Stimulated activated CD8-positive, alpha-beta memory T cell treated with anti-CD3 and anti-CD28 coated beads, Interleukin-15, amount 100 ng/mL, for 48 hours (primary cell): ENCODE measurements at places on chromosomes 5 and 9.
A peak's percentile ranks its signal among the peaks of the same experiment; 100 is the strongest.

DNA sequence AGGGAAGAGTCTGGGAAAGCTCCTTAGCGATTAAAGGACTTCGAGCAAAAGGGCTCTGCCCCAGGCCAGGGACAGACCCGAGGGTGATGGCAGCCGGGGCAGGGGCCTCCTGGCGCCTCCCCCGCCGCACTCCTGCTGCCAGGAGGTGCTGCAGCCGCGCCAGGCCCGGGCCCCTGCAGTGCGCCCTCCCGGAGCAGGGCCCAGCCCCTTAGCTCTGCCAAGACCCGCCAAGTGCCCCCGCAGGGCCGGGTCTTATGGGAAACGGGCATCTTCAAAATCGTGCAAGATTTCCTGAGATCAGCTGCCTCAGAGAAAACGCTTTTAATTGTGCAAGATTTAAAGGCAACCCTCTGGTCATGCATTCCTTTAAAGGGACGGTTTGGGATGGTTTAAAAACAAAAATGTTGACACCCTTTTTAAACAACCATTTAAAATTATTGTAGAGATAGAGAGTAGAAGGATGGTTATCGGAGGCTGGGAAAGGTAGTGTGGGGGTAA, 52.4 kb downstream of the CDC14B start:
- DNase-seq = no peak

GRCh38 chr5:40429258-40430100, 250.2 kb upstream of the PTGER4 start:
- no peak for DNase-seq

DNA sequence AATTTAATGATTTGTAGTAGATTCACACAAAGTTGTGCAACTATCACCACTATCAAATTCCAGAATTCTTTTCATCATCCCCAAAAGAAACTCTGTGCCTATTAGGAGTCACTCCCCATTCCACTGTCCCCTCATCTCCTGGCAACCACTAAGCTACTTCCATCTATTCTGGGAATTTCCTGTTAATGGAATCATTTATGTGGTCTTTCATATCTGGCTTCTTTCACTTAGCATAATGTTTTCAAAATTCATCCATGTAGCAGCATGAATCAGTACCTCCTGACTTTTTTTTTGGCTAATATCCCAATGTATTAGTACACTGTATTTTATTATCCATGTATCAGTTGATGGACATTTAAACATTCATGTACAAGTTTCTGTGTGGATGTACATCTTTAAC, 157.6 kb downstream of the TTC39B start:
- no peak for DNase-seq

- no peak for DNase-seq
Observed at GRCh38 chr9:133140174-133140505, 19.1 kb upstream of the RALGDS start.

DNA sequence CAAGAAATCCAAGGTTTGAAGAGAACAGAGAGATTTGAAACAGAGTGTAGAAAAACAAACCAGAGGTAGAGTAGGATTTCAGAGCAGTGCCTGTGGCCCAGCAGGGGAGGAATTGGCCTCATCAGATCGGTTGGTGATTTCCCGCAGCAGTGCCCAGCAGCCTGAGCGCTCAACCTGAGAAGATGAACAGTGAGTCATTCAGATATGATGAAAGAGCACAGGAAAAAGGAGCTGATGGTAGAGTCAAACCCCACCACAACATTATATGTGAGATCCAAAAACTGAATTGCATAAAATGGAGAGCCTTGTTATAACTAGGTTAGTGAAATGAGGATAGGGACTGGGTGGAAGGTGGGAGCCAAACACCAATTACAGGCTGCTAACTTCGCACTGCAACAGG, 248.9 kb downstream of the PIK3R1 start:
- DNase-seq = peak; percentile 52

DNA sequence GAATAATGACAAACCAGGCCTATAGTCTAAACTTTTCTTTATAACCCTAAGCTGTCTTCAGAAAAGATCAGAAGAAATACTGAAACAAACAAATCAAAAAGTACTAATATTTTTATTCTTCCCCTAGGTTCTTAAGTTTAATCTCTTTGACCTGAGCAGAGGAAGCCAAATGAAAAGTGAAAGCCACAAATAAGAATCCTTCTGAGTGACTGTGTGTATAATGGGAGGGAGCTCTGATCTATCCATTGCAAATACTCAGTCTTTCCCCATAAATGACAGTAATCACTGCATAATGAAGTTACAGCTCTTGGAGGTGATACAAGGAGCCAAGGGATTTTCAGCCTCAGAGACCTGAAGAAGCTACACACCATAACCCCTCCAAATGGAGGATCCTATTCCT, 126.9 kb upstream of the ATP10B start:
- no peak for DNase-seq

GRCh38 chr5:146745931-146746577, 132.5 kb downstream of the PPP2R2B start:
- no peak for DNase-seq

DNA sequence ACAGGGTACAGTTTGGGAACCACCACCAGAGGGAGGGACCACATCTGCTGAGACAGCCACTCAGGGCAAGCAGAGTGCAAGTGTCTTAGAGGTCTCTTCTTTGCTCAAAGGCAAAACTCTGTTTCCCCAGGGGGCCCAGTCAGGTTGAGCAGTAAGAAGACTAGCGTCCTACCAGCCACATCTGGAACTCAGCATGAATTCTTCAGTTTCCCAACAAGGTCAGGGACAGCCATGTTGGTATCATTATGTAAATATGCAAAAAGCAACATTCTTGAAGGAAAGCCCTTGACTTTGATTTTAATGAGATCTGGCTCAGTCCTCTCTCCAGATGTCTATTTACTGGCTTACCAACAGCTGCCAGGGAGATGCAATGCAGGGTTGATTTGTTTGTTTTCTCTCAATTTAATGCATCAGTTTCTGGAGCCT, 46.7 kb downstream of the TGFBI start:
- no peak for DNase-seq

DNA sequence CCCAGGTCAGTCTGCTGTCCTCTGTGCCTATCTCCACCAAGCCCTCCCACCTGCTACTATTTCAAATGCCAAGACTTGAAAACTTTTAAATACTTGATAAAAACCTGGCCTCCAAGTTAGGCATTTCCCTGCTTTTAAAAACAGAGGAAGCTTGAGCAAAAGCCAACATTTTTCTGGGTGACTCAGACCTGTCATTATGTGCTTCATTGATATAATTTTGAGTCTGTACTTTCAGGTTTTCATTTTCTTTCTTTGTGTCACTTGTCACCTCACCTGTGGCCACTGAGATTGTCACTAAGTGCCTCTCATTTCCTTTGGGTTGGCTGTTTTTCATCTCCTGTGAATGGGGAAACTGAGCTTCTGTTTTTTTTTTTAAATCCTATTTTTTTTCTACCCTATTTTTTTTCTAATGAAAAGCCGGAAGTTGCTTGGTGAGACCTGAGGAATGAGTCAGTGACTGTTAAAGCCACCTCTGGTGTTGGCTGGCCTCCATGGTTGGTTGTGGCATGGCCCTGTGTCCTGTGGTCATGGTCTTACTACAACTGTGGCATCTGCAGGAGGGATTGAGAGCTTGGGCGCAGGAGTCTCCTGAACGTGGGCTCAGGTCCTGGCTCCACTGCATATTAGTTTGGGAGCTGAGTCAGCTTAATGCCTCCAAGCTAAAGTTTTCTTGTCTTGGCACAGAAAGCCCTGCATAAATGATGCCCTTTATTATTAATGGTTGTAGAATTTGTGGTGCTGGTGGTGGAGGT, 56.7 kb downstream of the ARHGAP26 start:
- peak; percentile 28 for DNase-seq

DNA sequence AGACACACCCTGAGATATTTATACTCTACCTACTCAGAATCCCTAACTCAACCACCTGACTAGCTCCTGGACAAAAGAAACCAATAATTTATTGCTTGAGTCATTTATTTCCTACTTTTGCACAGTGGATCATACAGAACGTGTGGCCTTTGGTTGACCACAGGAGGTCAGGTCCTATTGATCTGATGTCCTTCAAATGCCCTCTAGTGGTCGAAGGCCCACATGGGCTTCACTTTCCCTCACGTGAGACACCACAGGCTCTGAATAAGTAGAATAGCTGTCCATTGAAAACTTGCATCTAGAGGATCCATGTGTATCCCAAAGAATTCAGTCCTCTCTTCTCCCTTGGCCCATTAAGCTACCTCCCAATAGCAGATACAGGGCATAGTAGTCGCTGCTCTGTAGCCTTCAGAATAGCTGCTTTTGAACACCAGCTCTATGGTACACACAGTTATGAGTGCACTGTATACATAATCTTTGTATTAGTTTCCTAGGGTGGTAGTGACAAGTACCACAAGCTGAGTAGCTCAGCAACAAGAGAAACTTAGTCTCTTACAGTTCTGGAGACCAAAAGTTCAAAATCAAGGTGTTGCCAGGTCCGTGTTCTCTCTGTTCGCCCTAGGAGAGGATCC, 177.6 kb upstream of the SMARCA2 start:
- no peak for DNase-seq

- no peak for DNase-seq
Observed at GRCh38 chr9:71814815-71815214, 46.5 kb upstream of the CEMIP2 start.

- no peak for DNase-seq
Observed at GRCh38 chr5:130520211-130520610, 615.9 kb downstream of the CHSY3 start.

GRCh38 chr5:154683101-154683880, 71.9 kb upstream of the LARP1 start:
- DNase-seq = no peak

GRCh38 chr9:123344192-123344949, 11.6 kb upstream of the CRB2 start:
- DNase-seq = no peak

DNA sequence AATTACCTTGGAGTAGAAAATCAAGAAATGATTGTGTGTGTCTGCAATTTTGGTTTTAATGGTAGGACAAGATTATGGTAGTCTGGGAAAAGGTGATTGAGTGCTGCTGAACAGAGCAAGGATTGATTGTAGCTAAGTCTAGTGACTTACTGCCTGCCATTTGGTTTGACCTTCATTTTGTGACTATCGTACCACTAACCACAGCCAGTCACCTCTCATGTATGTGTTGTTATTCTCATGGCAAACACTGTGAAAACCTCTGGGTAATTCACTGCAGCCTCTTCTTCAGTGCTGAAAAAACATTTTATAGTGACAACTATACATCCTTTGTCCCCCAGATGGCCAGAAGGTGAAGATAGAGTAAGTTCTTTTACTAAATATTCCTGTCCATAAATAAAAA, 37.5 kb downstream of the CTNNA1 start:
- DNase-seq = no peak

- DNase-seq = no peak
Observed at GRCh38 chr5:16619136-16619535, 2.3 kb upstream of the RETREG1 start.

GRCh38 chr5:129978270-129978669, 74.0 kb downstream of the CHSY3 start:
- DNase-seq = no peak

DNA sequence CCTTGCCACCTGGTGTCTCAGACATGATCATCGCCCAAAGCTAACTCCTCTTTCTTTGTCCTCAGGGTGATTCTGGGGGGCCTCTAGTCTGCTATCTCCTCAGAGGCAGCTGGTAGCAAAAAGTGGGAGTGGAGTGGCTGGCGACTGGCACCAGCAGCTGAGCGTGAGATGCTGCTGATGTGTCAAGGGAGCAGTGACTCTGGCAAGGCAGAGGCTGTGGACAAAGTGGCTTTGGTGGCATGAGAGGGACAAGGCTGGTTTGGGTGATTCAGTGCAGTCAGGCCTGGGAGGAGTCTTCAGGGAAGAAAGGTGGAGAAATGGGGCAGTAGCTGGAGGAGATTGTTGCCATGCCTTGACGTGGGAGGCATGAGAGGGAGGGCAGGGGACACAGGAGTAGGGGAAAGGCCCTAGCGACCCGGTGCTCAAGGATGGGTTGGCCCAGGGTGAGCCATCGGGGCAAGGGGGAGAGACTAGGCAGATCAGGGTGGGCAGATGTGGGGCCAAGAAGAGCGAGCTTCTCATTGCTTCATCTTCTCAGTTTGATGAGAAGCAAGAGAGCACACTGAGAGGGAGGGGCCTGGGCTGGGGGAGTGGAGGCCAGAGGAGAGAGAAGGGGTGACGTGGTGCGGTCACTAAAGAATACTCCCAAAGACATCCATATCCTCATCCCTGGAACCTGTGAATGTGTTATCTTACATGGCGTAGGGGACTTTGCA, 64.2 kb upstream of the SPTLC1 start:
- DNase-seq = no peak

DNA sequence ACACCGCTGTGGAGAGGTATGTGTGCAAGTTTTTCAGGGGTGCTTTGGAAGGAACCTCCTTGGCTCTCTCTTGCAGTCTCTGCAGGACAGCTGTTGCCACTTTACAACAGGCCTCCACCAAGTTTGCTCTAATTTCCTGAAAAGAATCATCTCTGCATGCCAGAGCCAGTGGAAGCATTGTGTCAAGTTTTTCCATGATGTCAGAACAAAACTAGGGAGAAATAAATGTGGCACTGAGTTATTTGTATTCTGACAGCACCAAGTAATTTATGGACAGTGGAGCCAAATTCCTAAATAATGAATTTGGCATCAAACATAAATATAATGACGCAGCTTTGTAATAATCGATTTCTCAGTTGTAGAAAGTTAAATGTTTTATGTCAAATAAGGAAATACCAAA, 146.9 kb downstream of the KIAA0825 start:
- no peak for DNase-seq

DNA sequence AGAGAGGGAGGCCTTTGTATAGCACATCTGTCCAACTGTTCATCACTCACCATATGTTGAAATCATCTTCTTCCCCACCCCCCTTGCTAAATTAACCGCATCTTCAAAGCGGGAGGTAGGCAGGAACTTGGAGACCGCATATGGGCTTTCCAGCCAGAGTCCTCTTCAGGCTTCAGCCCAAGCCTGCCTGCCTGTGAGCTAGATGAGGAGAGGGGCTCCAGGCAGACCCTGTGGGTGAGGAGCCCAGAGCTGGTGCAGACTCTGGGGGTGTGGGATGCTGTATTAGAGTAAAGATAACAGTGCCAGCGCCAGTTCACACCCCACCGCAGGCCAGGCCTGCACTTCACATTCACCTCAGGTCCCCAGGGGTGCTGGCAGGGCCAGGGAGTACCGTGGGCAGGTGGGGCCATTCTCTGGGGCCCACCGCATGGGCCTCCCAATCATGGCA, 16.2 kb downstream of the PRRC2B start:
- DNase-seq = no peak
